Retina (tissue), 1 donor: ENCODE measurements at places on chromosomes 13 and 19.

DNA sequence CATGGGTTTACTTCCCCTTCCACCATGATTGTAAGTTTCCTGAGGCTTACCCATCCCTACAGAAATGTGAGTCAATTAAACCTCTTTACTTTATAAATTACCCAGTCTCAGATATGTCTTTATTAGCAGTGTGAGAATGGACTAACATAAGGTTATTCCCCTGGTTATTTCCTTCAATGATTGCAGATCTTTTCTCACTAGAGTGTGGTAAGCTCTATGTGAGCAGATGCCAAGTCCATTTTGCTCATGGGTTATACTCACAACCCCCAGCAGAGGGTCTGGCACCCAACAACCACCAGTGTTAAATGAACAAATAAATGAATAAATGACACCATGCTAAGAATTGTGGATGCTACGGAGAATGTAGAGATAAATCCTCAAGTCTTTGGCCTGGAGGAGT lies 472.8 kb downstream of the LIG4 start:
- no peak for DNase-seq

- no peak for DNase-seq
Observed at GRCh38 chr19:43636121-43636683, 3.4 kb downstream of the CADM4 start.

GRCh38 chr19:34034318-34034846 lies 137.9 kb upstream of the LSM14A start:
- no peak for DNase-seq

DNA sequence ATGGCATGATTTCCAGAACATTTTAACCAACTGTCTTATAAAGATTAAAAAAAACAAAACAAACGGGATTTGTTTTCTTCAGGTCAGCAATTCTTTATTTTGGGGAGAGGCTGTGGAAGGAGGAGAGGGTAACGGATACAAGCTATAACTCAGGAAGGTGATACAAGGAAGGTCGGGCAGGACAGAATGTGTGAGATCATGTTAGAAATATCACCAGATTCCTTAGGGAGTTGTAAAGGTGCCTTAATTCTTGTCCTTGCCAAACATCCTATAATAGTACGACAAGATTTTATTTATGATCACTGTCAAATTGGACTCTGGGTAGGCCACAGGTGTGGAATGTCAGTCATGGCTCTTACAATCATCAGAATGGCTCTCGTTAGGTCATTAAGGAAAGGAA lies 503.1 kb downstream of the DIAPH3 start:
- DNase-seq: no peak

DNA sequence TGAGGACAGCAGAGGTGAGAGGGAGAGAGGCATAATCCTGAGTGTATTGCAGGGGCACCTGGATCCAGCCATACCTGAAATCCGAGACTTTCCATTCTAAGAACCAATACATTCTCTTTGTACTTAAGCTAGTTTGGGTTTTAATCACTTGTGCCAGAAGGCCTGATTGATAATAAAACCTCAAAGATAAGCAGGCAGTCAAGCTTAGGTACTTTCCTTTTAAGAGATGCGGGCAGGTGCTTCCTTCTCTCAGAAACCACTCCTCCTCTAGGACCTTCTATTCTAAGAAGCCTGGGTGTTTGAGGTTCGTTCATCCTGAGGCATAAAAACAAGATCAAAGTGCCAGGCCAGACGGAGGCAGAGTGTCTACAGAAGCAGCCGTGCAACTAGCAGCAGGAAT lies 22.2 kb downstream of the FAM187B start:
- no peak for DNase-seq

DNA sequence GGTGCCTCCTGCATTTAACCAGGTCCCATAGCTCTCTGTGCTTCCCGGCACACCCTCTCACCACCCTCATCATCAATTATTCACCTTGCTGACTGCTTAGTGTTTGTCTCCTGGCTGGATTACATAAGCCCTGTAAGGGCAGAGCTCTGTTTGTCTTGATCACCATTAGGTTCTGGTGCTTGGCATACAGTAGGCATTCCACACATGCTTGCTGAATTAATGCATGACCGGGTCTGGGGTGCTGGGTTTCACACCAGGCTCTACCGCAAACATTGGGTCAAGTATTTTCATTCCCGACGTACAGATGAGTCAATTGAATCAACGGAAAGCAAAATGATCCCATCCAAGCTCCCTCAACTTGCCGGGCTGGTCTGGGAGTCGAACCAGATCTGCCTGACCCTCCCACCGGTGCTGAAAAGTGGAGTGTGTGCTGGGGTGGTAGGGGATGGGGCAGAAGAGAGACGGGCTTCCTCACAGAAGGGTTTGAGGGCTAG lies 28.5 kb downstream of the VAV1 start:
- no peak for DNase-seq

DNA sequence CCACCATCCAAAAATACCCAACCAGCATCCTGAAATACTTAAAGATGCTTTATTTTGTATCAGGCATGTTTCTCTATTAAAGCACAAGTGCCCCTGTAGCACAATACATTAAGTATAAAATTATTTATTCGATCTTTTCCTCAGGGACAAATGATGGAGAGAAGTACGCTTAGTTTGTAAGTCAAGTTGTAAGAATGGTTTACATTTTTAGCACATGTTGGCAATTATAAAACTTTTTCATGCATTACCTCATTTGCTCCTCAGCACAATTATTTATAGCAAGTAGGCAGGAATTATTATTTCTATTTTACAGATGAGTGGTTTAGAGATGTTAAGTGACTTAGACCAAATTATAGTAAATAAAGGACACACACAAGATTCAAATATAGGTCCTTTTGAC lies 232.6 kb upstream of the HTR2A start:
- no peak for DNase-seq

- DNase-seq: no peak
Observed at GRCh38 chr13:112697756-112698655, 8.2 kb downstream of the ATP11A start.

DNA sequence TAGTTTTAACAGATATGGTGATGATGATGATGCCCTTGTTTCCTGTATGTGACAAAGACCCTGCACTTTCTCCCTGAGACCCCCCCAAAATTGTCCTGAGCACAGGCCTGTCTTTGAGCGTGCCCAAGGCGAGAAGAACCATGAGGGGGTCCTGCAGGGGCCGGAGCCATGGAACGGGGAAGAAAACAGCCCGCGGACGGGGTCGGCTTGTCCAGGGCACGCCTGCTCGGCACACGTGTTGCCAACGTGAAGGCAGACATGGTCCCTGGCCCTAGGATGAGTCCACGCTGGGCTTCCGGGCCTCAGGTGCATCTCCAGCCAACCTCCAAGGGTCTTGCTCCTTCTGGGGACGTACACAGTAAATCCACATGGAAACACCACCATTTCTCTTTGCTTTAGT lies 90.8 kb downstream of the SLC7A1 start:
- no peak for DNase-seq

DNA sequence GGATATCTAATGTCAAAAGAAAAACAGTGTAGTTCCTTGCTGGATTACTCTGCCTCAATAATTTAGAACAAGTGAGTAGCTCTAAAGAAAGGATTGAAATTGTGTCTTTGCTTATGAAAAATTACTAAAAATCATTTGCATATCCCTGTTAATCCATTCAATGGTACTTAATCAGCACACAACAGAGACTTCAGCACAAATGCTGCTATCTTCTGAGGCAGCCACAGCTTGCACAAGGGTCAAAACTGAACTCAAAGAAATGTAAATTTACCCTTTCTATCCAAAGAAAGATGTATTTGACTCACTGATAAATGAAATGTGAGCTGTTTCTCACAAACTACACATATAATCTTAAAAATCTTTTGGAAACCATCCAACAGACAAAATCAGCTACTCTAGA lies 116.2 kb downstream of the LHFPL6 start:
- no peak for DNase-seq
